CD8-positive, alpha-beta T cell (primary cell): ENCODE measurements at places on chromosomes 5 and 9.
A peak's percentile ranks its signal among the peaks of the same experiment; 100 is the strongest.

DNA sequence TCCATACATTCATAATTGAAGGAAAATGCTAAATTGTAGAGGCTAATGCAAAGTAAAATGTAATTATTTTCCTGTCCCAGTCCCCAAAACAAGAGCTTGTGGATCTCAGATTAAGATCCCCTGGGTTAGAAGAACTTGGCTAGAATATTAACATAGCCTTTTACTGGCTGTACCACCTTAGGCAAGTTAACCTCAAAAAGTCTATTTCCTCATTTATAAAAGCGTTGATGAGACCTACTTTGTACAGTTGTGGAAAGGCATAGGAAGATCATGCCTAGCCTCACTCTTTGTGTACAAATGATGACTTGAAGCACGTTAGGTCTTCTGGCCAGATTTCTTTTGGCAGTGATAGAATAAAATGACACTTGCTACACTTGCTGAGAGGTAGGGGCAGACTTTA lies 97.2 kb downstream of the F2RL2 start:
- no peak for DNase-seq

GRCh38 chr5:173778152-173778782 lies 109.9 kb upstream of the CPEB4 start:
- DNase-seq: no peak

GRCh38 chr5:133746834-133747233 lies 134.5 kb upstream of the FSTL4 start:
- peak; percentile 11 for DNase-seq

- peak; percentile 73 for DNase-seq
Measured at GRCh38 chr9:129962889-129963703, 79.9 kb downstream of the FNBP1 start.

DNA sequence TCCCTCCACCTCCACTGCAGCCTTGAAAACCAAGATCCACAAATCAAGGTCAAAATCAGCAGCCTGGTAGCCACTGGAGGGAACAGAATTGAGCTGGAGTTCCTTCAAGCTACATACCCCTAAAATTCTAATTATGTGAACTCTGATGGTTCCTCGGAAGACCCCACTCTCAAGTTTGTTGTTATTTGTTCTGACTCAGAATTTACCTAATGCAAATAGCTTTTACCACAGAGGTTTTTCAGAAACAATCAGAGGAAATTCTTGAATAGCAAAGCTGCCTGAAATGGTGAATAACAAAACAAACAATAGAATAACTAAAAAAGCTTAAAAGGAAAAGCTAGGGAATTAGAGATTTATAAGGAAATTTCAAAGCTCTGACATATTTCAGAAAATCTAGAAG lies 220.0 kb downstream of the CDH18 start:
- DNase-seq: no peak

- DNase-seq: no peak
Measured at GRCh38 chr9:120944434-120944843, 17.8 kb upstream of the TRAF1 start.

DNA sequence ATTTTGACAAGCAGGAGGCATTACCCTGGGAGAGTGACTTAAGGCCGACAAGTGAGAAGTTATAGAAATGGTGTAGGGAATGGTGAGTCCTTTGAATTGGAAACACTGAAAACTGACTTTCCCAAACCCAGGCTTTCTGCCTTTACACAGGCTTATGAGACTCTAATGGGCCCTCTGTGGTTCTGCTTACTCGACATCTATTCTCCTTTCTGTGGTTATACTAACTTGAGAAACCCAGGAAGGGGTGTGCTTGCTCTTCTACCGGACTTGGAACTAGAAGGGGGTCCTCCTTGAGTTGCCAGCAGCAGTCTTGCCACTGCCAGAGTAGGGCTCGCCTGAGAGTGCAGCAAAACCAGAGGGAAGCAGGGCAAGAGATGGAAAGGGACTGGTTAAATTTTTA lies 63.3 kb downstream of the FYB1 start:
- DNase-seq: no peak

- no peak for DNase-seq
Measured at GRCh38 chr5:8320244-8320643, 451.3 kb downstream of the MTRR start.

DNA sequence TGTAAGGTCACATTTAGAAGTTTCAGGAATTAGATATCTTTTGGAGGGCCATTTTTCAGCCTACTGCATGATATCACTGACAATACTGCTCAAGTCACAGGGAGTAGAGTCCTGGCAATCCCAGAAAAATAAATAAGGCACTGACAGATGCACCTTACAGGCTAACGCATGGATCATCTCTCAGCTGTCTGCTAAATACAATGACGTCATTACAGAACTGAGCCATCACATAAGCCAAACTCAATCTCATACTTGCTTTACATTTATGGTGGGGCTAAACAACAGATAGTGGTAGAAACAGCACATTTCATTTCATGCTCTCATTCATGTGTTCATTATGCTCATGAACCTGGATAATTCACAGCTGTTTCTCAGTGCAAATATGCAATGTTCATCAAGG lies 243.7 kb downstream of the SEMA5A start:
- DNase-seq: no peak

DNA sequence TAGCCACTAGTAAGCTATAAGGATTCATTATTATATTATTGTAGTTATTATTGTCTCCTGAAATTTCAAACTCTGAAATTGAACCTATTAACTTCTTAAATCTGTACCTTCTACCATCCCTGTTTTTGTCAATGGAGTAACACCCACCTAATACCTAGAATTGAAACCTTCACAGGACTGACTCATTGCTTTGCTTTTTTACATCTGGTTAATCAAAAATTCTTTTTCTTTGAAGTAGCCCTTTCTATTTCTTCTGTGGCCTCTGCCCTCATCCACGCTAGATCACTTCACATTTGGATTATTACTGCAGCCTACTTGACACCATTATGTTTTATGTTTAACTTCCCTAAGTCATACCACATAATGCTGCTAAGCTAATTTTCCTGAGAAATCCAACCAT lies 35.6 kb downstream of the RBM27 start:
- DNase-seq: no peak

GRCh38 chr5:150256410-150257064 lies 33.0 kb downstream of the CAMK2A start:
- DNase-seq: no peak

GRCh38 chr9:124457887-124458431 lies 7.7 kb downstream of the ADGRD2 start:
- DNase-seq: no peak

DNA sequence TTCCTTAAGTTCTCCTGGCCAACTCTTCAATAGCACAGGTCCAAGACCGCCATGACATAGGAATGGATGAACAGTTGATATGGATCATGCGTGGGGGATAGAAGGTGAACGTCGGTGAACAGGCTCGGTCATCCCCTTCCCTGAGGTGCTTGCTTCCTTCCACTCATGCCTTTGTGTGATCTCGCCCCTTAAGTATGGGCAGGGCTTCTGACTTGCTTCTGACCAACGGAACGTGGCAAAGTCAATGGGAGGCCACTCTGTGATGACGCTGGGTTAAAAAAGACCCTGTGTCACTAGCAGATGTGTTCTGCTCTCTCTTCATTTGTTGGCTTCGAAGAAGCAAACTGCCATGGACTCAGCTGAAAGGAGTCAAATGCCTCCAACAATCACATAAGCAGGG lies 240.5 kb upstream of the TUT7 start:
- DNase-seq: no peak

DNA sequence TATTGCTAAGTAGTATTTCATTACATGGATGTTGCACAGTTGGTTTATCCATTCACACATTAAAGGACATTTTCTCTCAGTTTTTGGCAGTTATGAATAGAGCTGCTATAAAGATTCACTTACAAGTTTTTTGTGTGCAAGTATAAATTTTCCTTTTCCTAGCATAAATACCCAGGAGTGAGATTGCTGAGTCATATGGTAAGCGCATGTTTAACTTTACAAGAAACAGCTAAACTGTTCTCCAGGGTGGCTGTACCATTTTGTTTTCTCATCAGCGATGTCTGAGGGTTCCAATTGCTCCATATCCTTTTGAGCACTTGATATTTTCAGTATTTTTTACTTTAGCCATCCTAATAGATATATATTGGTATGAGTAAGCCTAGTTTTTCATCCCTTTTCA lies 16.4 kb upstream of the ABCA1 start:
- no peak for DNase-seq

- no peak for DNase-seq
Measured at GRCh38 chr5:134420343-134420742, 8.7 kb upstream of the CDKN2AIPNL start.

GRCh38 chr5:178230879-178231538 lies 1.6 kb downstream of the PHYKPL start:
- DNase-seq: no peak

GRCh38 chr5:142012186-142012785 lies 541 bp downstream of the GNPDA1 start:
- peak; percentile 59 for DNase-seq
